ENCODE measurements at places on chromosomes 4 and X.

DNA sequence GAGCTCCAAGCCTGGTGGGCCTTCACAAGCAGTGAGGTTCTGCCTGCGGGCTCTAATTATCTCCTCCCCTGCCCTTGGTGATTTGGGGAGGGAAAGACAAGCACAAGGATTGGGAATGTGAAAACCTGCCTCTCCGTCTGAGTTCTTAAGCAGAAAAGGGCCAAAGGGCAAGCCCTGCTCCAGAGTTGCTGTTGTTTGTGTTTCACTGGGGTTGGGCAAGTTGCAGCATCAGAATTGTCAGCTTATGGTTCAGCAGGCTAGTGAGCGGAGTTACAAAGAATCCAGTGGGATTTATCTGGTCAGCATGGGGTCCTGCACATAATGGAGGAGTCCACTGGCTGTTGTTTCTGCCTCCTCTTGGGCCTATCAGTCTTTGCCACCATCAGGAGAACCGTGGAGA is 60.5 kb downstream of the NHS start:
- no peak for DNase-seq

- no peak for DNase-seq
Observed at GRCh38 chr4:24104158-24104565, 214.3 kb upstream of the PPARGC1A start.

- no peak for DNase-seq
Observed at GRCh38 chr4:74755486-74755885, 38.8 kb downstream of the BTC start.

DNA sequence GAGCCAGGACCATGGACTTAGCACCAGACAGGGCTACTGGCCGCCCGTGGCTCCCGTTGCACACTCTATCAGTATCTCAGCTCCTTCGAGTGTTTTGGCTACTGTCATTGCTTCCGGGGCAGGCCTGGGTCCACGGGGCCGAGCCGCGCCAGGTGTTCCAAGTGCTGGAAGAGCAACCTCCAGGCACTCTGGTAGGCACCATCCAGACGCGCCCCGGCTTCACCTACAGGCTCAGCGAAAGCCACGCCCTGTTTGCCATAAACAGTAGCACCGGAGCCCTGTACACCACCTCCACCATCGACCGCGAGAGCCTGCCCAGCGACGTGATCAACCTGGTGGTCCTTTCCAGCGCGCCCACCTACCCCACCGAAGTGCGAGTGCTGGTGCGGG is 1.6 kb downstream of the FAT4 start:
- DNase-seq = no peak

- DNase-seq = no peak
Observed at GRCh38 chr4:163810755-163811154, 316.3 kb downstream of the TMA16 start.

DNA sequence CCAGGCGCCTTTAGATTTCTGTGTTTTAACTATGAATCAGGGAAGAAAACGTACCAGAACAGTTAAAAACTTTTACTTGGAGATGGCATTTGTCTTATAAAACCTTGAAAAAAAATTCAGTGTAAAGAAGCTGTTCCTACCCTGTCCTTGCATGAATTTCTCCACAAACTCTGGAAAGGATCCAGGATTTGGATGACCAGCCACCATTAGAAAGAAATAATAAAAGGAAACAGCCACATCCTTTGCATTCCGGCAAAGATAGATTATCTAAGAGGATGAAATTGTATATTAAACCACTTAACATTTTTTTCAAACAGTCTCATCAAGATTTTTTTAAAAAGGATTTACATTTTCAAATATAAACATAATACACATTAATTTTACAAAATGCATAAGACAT is 10.6 kb downstream of the SULT1E1 start:
- DNase-seq = no peak

- DNase-seq = no peak
Observed at GRCh38 chrX:68941385-68941952, 112.6 kb downstream of the EFNB1 start.

- no peak for DNase-seq
Observed at GRCh38 chr4:119580293-119580692, 48.3 kb downstream of the PDE5A start.

- DNase-seq = no peak
Observed at GRCh38 chrX:125384867-125385266, 65.2 kb downstream of the TEX13C start.

DNA sequence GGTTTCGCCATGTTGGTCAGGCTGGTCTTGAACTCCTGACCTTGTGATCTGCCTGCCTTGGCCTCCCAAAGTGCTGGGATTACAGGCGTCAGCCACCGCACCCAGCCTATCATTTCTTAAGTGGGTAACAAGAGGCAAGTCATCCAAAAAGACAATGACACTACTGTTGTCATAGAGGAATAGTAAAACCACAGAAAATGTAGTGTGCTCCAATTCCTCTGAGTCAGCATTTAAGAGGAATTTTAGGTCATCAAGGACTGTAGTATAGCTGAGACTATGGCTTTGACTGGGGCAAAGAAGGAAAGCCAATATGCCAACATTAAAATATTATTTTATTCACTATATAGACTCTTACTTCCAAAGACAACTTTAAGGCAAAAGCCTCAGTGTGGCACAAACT is 48.4 kb downstream of the ATP8A1 start:
- DNase-seq = no peak

DNA sequence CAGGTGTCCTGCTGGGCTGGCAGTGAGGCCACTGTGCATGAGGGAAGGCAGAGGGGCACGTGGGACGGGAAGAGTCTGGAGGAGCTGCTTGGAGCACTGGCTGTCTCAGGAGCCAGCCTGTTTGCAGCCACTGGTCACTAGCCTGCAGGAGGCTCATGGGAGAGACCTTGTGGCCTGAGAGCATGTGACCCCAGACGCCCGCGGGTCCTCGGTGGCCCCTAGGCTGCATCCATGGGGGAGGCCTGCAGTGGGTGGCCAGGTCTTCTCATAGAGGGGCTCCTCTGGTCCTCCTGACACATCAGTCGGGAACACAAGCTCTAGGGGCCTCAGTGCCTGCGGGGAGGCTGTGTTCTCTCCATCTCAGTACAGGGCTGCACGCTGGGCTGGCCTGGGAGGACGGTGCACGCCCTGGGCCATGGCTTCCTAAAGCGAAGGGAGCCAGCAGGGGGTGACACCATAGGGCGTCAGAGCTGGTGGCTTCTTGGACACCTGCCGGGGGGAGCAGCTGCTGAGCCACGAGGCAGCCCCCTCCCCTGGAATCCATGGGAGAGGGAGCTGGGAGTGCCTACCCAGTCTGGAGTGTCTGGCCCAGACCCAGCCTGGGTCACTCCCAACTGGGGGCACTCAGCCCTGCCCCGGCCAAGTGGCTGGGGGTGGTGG is 12.3 kb downstream of the NAT8L start:
- DNase-seq = no peak

- no peak for DNase-seq
Observed at GRCh38 chr4:12534684-12535083, 949.5 kb downstream of the RAB28 start.

DNA sequence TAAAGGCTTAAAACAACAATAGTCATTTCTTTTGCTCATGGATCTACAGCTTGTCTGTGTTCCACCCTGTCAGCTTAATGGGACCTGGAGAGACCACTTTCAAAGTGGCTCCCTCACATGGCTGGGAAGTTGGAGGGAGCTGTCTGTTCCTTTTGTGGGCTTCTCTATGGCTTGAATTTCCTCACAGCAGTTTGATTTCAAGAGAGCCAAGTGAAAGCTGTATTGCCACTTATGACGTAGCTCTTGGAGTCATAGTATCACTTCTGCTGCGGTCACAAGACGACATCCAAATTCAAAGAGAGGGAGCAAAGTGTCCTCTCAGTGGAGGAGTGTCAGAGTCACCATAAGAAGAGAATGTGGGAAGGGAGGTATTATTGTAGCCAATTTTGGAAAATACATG is 22.7 kb upstream of the ACSL1 start:
- no peak for DNase-seq

DNA sequence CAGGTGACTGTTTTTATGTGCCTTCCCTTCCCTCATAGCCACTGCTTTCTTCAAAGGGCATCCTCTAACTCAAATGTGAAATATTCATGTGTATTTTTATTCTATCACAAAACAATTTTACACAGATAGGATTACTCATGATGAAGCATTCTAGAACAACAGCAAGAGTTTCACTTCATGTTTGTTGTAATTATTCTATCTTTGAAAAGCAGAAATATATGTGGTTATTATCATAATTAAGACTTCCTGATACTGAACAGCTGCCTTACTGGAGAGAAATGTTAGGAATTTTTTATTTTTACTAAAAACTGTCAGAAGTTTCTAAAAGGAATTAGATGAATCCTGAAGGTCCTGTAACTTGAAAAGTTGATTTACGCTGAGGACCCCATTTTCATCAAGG is 229.1 kb downstream of the PALLD start:
- no peak for DNase-seq

DNA sequence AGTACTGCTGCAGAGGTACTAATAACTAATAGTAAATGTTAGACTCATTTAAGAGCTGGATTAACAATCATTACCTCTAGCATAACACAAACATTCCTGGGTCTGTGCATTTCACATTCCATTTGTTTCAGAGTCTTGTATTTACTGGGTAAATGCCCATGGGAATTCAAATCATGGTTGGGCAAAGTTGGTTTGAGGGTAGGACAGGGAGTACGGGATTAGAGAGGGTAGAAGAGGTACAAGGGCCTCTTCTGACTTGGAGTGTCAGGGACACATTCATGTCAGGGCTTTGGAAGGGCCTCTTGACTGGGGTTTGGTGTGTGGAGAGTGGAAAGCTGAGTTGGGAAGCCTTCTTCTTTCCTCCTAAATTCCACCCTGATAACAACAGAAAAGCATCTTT is 65.9 kb downstream of the WWC2 start:
- DNase-seq = no peak

DNA sequence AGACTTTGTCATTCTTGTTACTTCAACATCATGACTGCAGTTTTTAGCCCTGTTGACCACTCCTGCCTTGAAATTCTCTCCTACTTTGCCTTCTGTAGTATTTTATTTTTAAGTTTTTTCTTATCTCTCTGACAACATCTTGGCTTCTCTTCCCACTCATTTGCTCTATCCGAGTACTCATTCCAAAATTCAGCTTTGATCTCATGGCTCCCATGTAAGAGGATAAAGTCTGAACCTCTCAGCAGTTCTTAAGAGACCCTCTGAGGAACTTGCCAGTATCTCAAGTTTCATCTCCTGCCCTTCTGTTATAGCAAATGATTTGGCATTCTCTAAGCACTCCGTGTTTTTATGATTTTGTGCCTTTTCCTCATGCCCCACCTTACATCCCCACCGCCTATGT is 67.7 kb downstream of the GALNT7 start:
- no peak for DNase-seq

GRCh38 chr4:13481569-13481968 is 2.6 kb downstream of the RAB28 start:
- DNase-seq = no peak

DNA sequence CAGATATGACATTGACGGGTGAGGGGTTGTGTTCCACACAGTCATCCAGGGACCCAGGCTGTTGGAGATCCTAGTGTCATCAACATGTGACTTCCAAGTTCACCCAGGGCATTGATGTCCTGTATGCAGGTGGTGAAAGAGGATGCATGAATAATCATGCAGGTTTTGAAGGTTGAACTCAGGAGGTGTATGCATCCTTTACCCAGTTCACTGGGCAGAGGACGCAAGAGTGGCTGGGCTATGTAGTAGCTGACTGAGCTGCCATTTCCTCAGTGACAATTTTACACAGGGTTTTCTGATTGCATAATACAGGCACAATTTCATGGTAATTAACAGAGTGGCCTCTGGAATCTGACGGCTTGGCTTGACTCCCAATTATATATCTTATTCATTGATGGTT is 323.0 kb downstream of the HS3ST1 start:
- no peak for DNase-seq

- no peak for DNase-seq
Observed at GRCh38 chr4:61501812-61502211, 301.7 kb downstream of the ADGRL3 start.

GRCh38 chrX:154696676-154697045 is 43.3 kb upstream of the CTAG2 start:
- no peak for DNase-seq

DNA sequence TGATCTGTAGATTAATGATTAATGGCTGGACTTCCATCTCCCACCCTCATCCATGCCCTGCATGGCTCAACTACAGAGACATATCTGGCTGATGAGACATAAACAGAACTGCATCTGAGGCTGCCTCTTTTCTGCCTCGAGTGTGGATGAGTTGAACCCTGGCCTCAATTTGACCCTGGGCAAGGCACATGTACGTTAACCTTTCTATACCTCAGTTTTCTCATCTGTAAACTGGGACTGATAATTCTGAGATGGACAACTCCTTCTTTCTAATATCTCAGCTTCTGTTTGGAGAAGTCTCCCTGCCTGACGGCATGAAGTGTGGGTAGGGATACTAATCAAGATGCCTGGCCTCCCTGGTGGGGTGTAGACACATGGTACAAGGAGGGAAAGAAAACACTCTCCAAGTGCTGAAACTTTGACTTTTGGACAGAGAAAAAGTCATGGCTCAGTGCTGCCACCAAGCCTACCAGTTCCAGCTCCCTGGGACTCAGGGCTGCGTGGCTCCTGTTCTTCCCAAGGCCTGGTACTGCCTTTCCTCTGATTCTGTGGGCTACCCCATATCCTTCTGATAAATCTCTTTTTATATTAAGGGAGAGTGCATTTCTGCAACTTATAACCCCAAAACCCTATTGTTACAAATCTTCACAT is 64.4 kb downstream of the HAUS3 start:
- DNase-seq = no peak

- no peak for DNase-seq
Observed at GRCh38 chrX:123753656-123754350, 21.0 kb upstream of the THOC2 start.

DNA sequence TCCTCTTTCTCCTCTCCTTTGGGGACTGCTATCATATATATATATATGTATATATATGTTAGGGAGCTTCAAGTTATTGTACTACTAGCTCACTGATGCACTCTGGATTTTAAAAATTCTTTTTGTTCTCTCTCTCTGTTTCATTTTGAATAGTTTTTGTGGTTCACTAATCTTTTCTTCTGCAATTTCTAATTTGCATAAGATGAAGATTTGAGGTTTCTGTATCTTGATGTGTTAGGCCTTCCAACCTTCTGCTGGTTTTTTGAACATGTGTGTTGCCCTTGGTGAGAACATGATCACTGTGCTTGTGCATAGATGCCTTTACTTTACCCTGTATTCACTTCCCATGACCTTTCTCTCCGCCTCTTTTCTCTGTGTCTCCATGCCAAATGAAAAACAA is 7.8 kb upstream of the ZNF718 start:
- DNase-seq = no peak

Measured in GM10248 (cell line).